DND-41 (cell line): ENCODE measurements at places on chromosomes 6 and 20.

- H3K27me3 ChIP-seq: no peaks in the 10 kb centered on the region
- H3K36me3 ChIP-seq: no peaks in the 10 kb centered on the region
- peak; percentile 79 for DNase-seq
- no peak overlapping the region for H3K4me3 ChIP-seq
These were observed 236.5 kb downstream of the HACE1 start for GRCh38 chr6:104623052-104623690.

DNA sequence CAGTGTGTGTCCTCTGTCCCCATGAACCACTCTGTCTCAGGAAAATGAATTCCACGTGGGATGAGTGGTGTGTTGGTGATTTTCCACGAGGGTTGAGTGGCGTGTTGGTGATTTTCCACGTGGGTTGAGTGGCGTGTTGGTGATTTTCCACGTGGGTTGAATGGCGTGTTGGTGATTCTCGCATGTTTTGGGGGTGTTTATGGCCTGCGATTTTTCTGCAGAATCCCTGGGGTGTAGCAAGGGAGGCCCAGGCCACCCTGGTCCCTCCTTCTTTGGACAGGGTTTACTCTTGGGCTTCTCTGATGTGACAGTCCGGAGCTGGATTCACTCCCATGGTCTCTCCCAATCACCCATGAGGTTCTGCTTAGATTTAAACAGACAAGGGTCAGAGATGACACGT, 90.6 kb upstream of the FRMD1 start:
- no peaks in the 10 kb centered on the region for H3K36me3 ChIP-seq
- no peak overlapping the region for H3K27ac ChIP-seq

DNA sequence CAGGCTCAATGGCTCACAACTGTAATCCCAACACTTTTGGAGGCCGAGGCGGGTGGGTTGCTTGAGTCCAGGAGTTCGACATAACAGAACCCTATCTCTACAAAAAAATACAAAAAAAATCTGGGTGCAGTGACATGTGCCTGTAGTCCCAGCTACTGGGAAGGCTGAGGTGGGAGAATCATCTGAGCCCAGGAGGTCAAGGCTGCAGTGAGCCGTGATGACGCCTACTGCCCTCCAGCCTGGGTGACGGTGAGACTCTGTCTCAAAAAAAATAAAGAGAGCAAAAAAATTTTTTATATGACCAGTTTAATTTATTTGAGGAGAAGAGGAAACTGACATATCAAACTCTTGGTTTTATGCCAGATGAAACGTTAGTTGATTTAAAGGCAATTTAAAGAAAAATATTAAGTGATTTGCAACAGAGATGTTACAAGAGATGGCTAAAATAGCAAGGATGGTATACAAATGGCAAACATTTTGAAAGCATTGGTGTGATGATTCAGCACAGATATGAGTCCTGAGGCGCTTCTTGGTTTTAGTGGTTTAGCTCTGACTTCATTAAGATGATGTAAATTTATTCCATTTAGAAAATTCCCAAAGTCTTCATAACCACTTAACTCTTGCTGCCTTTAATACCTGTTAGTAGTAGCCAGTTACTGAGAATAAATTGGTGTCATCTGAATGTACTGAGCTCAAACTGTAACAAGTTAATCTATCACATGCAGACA, 17.7 kb downstream of the GTF2H5 start:
- H3K4me3 ChIP-seq: no peak overlapping the region
- DNase-seq: no peak
- no peaks in the 10 kb centered on the region for H3K4me1 ChIP-seq
- no peak overlapping the region for H3K27ac ChIP-seq

- H3K4me1 ChIP-seq: no peaks in the 10 kb centered on the region
- no peaks in the 10 kb centered on the region for H3K36me3 ChIP-seq
- H3K27ac ChIP-seq: no peak overlapping the region
- DNase-seq: no peak
These were observed 749 bp downstream of the FRK start for GRCh38 chr6:116059713-116060571.

DNA sequence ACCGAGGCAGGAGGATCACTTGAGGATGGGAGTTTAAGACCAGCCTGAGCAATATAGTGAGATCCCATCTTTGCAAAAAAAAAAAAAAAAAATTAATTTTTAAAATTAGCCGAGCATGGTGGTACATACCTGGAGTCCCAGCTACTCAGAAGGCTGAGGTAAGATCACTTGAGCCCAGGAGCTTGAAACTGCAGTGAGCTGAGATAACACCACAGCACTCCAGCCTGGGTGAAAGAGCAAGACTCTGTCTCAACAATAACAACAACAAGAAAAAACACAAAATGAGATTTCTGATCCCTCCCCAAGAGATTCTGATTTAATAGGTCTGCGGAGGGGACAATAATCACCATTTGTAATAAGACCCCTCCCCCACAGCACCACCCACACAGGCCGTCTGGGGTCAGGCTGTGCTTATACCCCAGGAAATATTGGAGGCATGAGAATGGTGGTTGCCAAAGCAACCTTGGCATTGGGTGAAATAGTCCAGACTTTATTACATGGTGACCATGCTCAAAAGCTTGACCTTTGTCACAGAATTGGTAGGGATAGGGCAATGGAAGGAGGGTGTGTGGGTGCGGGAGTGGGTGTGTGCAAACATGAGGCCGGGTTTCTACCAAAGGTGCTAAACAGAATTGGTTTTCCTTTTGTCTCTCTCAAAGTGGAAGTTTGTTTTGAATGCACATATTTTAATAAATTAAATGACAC, 24.4 kb upstream of the ADTRP start:
- DNase-seq: no peak
- peaks cover 23% of the 10 kb centered on the region for H3K4me1 ChIP-seq
- H3K4me3 ChIP-seq: no peak overlapping the region
- H3K27me3 ChIP-seq: no peaks in the 10 kb centered on the region
- H3K27ac ChIP-seq: no peak overlapping the region

DNA sequence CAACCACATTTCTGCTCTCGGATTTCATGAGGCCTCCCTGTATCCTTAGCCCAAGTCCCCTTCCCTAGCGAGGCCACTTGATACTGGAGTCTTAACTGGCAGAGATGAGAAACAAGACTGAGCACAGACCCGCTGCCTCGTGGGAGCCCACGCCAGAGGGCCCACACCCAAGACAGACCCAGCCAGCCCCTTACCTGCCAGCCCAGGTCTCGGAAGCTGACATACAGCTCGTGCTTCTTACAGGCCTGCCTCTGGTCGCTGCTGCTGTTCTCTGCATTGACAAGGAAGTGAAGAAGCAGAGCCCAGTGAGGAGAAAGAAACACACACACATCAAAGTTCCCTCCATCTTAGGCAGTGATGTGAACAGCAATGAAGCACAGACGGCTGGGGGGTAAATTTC, 91.7 kb downstream of the BMP7 start:
- H3K36me3 ChIP-seq: no peaks in the 10 kb centered on the region
- H3K4me1 ChIP-seq: no peaks in the 10 kb centered on the region
- no peak for DNase-seq
- H3K27ac ChIP-seq: no peak overlapping the region
- peaks cover 6% of the 10 kb centered on the region for H3K27me3 ChIP-seq
- H3K4me3 ChIP-seq: no peak overlapping the region

DNA sequence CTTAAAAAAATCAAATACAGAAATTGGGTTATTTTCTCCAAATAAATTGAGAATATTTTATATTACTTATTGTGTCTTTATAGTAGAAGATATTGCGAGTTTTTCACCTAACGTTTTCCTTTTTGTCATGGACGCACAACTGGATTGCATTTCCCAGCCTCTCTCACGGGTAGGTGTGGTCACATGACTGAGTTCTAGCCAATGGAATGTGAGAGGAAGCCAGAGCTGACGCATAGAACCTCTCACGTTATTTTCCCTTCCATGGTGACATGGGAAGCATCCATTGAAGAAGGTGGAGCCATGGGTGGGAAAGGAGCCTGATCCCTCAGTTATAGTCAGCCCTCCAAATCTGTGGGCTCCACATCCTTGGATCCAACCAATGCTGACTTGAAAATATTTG, 155.9 kb upstream of the UST start:
- no peak overlapping the region for H3K4me3 ChIP-seq
- no peaks in the 10 kb centered on the region for H3K27me3 ChIP-seq
- DNase-seq: no peak
- H3K4me1 ChIP-seq: no peaks in the 10 kb centered on the region; the same call in 1 of the 2 replicates
- H3K36me3 ChIP-seq: no peaks in the 10 kb centered on the region
